ENCODE measurements at places on chromosomes 5 and 9. TPM values are rescaled to one million over a fixed set of nuclear protein-coding genes. Genes with fewer than 3 reads are reported as not detected.

DNA sequence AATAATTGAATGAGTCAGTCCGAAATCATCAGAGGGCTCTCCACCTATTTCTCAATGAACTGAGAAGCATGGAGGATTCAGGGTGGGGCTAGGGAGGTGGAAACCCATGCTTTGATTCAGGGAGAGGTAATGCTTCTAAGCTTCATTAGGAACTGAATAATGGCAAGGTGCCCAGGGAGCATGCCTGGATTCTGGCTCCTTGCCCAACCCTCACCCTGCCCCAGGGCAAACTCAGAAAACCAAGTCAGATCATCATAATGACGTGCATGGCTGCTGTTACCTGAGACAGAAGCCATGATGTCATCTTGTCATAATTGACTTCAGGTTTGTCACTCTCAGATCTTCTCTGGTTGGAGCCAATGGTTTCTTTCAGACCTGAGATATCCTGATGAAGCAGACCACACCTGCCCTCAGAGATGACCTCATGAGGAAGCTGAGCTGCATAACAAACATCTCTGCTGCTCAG is 199.6 kb downstream of the SYK start:
- H3K36me3 ChIP-seq = no peaks in the 10 kb centered on the region
- H3K4me1 ChIP-seq = no peaks in the 10 kb centered on the region
- H3K4me3 ChIP-seq = peak overlapping the region; percentile 15
- no peaks in the 10 kb centered on the region for H3K27me3 ChIP-seq
- peak overlapping the region; percentile 97 for H3K27ac ChIP-seq
- DNase-seq = peak; percentile 79

DNA sequence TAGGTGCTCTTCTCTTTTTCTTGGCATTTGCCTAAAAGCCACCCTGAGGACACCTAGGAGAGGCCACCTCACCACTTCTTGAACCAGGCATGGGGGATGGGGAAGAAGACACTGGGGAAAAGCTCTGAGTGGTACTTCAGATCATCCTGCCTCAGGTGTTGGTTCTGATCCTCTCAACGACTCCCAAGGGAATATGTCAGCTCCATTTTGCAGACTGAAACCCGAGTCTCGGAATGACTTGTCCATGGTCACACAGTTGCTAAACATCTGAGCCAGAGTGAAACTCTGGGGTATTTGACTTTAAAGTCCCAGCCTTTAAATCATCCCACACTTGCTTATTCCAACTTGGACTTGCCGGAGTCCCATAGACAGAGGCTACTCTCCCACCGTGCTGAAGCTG is 120.6 kb upstream of the GABRP start:
- DNase-seq = no peak
- H3K4me1 ChIP-seq = no peaks in the 10 kb centered on the region
- peaks cover 37% of the 10 kb centered on the region for H3K27me3 ChIP-seq
- no peaks in the 10 kb centered on the region for H3K36me3 ChIP-seq
- no peak overlapping the region for H3K4me3 ChIP-seq

The FEM1C gene
- total RNA-seq = 15.3 TPM

The PHF24 gene
- total RNA-seq = 0.88 TPM

GRCh38 chr9:1051584-1052275 is 1.6 kb downstream of the DMRT2 start:
- H3K4me3 ChIP-seq = peak overlapping the region; percentile 88
- H3K36me3 ChIP-seq = peaks cover 15% of the 10 kb centered on the region
- peaks cover 92% of the 10 kb centered on the region for H3K27me3 ChIP-seq

GRCh38 chr9:127566351-127567001 is 45.6 kb upstream of the STXBP1 start:
- peaks cover 15% of the 10 kb centered on the region for H3K36me3 ChIP-seq
- peaks cover 41% of the 10 kb centered on the region for H3K4me1 ChIP-seq
- H3K4me3 ChIP-seq = peak overlapping the region; percentile 90
- no peaks in the 10 kb centered on the region for H3K27me3 ChIP-seq
- peak overlapping the region; percentile 98 for H3K27ac ChIP-seq
- DNase-seq = no peak

The MARCOL gene
- total RNA-seq = not detected

- no peak overlapping the region for H3K27ac ChIP-seq
- peaks cover 8% of the 10 kb centered on the region for H3K4me1 ChIP-seq
- H3K4me3 ChIP-seq = no peak overlapping the region
- no peaks in the 10 kb centered on the region for H3K27me3 ChIP-seq
- no peak for DNase-seq
- no peaks in the 10 kb centered on the region for H3K36me3 ChIP-seq
Measured at GRCh38 chr9:70015099-70015498, 28.5 kb upstream of the MAMDC2 start.

GRCh38 chr5:652773-653350 is 40.3 kb downstream of the TPPP start:
- H3K4me3 ChIP-seq = no peak overlapping the region
- no peaks in the 10 kb centered on the region for H3K4me1 ChIP-seq
- no peak overlapping the region for H3K27ac ChIP-seq
- no peaks in the 10 kb centered on the region for H3K27me3 ChIP-seq
- H3K36me3 ChIP-seq = peaks cover 23% of the 10 kb centered on the region

DNA sequence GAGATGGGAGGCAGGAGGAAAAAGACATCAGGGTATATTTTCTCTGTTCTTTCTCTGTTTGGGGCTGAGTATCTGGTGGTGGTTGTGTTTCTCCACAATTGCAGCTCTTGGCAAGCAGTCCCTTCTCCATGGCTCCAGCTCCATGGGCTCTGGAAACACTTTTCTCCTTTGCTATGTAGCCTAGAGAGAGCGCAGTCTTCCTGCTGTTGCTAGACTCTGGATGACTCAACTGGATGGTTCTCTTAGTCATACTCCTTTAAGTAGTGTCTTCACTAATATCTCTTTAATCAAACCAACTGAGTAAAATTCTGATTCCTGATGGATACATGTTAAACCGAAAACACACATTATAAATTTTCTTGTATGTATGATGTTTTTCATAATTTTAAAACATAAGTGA is 3.3 kb upstream of the PLGRKT start:
- peaks cover 7% of the 10 kb centered on the region for H3K36me3 ChIP-seq
- H3K4me3 ChIP-seq = peak overlapping the region; percentile 75
- no peaks in the 10 kb centered on the region for H3K27me3 ChIP-seq
- H3K4me1 ChIP-seq = peaks cover 20% of the 10 kb centered on the region
- DNase-seq = no peak

GRCh38 chr9:130549093-130549735 is 30.2 kb upstream of the FUBP3 start:
- H3K4me3 ChIP-seq = no peak overlapping the region
- no peak for DNase-seq
- H3K27ac ChIP-seq = no peak overlapping the region
- H3K4me1 ChIP-seq = no peaks in the 10 kb centered on the region

DNA sequence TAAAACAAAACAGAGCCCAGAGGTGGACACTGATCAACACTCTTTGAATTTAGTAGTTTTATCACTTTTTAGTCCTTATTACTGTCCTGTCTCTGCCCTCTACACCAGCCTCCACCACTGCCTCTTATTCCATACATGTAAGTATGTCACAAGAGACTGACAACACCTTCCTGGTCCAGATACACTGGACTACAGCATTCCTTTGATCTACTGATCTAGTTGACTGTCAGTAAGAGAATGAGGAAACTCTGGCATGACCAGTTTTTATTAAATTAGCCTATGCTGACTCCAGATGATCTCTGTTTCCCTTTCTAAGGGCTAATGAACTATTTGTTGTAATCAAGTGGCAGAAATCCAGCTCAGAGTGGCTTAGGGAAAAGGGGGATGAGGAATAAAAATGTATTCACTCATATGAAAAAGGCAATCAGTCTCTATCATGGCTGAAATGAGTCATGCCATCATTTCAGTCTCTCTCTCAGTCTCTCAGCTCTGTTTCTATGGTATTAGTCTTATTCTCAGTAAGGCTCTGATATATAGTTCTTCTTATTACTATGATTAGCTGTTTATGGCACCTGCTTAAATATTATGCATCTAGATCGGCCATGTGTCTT is 5.5 kb downstream of the ARHGEF37 start:
- peak overlapping the region; percentile 61 for H3K4me3 ChIP-seq
- no peaks in the 10 kb centered on the region for H3K27me3 ChIP-seq
- peaks cover 4% of the 10 kb centered on the region for H3K36me3 ChIP-seq
- peak overlapping the region; percentile 93 for H3K27ac ChIP-seq

- peaks cover 17% of the 10 kb centered on the region for H3K4me1 ChIP-seq
- no peaks in the 10 kb centered on the region for H3K27me3 ChIP-seq
- peak overlapping the region; percentile 91 for H3K4me3 ChIP-seq
Measured at GRCh38 chr5:141850244-141850768, 27.9 kb downstream of the PCDH1 start.

DNA sequence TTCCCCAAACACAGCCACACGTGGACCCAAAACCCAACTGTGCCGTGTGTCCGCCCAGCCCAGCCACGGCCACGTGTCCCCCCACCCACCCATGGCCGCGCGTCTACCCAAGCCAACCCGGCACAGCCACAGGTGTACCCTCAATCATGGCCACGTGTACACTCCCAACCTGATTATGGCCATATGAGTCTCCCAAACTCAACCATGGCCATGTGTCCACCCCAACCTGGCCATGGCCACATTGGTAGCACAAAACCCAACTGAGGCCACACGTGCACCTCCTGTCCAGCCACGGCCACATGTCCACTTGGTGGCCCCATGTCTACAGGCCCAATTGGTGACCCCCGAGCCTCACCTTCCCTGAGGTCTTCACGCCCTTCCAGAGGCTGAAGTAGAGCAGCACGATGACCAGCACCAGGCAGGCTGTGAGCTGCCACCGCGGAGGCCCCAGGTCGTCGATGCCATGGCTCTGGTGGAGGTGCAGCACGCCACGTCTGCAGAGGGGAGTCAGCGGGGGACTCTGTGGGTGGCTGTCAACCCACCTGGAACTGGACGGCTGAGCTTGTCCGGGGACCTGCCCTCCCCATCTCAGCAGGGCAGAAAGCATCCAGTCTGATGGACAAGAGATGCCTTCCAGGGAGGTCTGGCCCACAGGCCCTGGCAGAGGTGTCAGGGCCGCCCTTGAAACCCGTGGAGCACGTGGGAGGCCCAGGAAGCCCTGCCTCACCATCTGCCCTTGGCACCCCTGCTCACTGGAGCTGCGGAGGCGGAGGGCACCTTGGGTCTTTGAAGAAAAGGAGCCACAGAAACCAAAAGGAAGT is 23.5 kb downstream of the SLC6A3 start:
- no peaks in the 10 kb centered on the region for H3K4me1 ChIP-seq
- H3K27ac ChIP-seq = no peak overlapping the region
- H3K36me3 ChIP-seq = no peaks in the 10 kb centered on the region
- H3K27me3 ChIP-seq = peaks cover 24% of the 10 kb centered on the region
- no peak overlapping the region for H3K4me3 ChIP-seq

The SLC36A2 gene
- total RNA-seq = not detected

DNA sequence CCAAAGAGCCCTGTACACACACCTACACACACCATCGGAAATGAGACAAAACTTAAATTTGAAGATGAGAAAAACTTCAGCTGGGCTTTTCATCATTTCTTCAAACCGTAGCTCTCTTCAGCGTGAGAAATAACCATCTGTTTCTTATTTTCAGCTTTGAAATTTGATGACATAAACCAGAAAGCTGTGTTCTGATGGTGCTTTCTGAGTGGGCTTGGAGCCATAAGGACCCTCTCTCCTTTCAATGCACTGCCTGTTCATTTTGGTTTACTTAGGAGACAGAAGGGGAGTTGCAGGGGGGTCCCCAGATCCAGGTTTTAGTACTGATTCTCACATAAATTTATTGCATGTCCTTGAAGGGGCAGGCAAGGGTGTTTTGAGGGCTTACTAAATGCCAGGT is 9.5 kb downstream of the FBXO10 start:
- DNase-seq = no peak
- peaks cover 13% of the 10 kb centered on the region for H3K36me3 ChIP-seq
- H3K4me3 ChIP-seq = no peak overlapping the region
- no peak overlapping the region for H3K27ac ChIP-seq

DNA sequence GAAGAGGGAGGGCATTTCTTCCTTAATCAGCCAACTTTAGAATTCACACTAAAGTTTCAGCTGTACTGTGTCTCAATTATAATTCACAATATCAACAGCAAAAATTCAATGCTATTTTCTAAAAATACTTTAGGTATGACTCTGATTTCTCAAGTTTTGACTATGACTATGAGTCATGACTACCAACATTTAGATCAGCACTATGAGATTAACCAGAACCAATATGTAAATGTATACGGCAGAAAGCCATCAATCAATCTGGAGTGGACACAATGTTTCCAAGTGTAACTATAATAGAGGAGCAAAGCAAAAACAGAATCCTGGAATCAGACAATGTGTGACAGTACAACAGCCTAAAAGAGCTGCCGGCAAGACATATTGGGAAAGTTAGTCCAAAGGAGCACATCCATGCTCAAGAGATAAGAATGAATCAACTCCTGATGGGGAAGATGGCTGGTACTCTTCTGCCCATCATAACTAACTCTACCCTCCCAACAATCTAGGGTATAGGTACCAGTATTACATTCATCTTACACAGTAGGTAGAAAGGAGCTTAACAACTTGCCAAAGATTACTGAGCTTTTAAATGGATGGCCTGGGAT is 294.4 kb downstream of the SEMA5A start:
- no peaks in the 10 kb centered on the region for H3K4me1 ChIP-seq
- H3K27me3 ChIP-seq = no peaks in the 10 kb centered on the region
- no peak for DNase-seq
- H3K4me3 ChIP-seq = no peak overlapping the region
- H3K27ac ChIP-seq = no peak overlapping the region
- H3K36me3 ChIP-seq = peaks cover 8% of the 10 kb centered on the region

DNA sequence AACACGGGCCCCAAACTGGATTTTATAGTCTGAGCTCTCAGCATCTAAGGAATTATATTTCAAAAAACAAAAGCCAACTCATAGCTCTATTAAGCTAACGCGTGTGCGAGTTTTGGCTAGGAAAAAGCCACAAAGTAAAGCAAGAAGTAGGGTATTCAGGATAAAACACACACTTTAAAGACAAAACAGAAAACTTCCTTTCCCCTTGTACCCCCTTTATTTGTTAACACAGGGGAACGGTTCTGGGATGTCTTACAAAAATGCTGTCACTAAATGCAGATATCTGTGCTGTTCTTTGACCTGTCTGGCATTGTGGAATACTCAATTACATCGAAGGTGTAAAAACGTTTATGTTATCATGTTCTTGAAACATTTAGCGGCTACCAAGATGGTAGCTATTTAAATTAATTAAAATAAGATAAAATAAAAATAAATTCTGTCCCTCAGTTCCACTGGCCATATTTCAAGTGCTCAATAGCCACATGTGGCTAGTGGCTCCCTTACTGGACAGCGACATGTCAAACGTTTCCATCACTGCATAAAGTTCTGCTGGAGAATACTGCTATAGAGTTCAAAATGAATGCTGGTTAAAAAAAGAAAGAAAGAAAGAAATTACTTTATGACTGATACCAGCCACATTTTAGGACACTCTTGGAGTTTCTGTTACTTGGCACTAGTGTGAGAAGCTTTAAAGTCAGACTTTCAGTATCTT is 7.2 kb upstream of the MEF2C start:
- no peak overlapping the region for H3K27ac ChIP-seq
- peak overlapping the region; percentile 88 for H3K4me3 ChIP-seq
- H3K4me1 ChIP-seq = no peaks in the 10 kb centered on the region
- no peak for DNase-seq
- H3K27me3 ChIP-seq = peaks cover 58% of the 10 kb centered on the region

DNA sequence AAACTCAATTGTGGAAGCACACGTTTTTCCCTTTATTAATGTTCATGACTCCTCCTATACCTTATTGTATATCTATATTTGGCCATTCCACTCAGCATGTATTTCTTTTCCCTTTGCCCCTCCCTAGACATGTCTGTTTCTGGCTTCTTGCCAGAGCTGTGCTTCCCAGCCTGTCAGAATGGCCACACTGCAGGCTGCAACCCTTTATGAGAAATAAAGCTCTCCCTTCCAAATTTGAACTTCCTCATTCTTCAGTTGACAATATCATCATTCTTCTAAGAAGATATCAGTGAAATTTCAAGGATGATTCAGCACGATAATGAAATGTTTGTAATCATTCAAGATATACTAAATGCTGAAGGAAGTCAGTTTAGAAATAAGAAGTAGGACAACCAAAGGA is 107.6 kb upstream of the PRSS3 start:
- DNase-seq = no peak
- H3K4me1 ChIP-seq = peaks cover 12% of the 10 kb centered on the region
- no peaks in the 10 kb centered on the region for H3K36me3 ChIP-seq
